ENCODE measurements at places on chromosomes 11 and 22.

DNA sequence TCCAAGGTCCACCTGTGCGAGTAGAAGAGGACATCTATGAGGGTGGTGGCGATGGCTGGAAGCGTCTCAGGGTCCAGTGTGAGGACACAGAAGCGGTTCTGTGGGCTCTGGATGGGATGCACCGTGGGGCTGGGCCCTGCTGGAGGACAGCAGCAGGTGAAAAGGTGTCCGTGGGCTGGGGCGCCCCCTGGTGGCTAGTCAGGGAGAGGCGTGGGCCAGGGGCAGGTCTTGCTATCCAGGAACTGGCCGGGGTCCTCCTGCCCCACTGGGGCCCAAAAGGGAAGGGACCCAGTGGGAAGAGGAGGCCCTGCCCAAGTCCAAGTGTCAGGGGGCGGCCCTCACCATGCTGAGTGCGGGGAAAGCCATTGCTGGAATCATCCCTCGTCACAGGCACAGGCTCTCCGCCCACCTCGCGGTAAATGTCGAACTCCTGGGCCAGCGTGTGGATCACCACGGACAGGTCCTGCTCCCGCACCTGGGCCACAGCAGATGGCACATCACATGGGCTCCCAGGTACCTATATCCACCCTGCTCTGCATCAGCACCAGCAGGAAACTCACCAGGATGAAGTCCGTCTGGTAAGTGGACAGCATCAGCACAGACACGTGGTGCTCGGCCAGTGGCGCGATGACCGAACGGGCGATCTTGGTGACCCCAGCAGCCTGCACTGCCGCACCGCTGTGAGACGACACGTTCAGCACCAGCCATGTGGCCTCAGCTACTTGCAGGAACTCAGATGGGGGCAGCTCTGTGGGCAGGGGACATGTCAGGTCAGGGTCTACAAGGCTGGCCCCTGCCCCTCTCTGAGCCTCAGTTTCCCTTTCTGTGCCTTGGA, 2.3 kb downstream of the CASTOR1 start:
- peak; percentile 68 for DNase-seq

DNA sequence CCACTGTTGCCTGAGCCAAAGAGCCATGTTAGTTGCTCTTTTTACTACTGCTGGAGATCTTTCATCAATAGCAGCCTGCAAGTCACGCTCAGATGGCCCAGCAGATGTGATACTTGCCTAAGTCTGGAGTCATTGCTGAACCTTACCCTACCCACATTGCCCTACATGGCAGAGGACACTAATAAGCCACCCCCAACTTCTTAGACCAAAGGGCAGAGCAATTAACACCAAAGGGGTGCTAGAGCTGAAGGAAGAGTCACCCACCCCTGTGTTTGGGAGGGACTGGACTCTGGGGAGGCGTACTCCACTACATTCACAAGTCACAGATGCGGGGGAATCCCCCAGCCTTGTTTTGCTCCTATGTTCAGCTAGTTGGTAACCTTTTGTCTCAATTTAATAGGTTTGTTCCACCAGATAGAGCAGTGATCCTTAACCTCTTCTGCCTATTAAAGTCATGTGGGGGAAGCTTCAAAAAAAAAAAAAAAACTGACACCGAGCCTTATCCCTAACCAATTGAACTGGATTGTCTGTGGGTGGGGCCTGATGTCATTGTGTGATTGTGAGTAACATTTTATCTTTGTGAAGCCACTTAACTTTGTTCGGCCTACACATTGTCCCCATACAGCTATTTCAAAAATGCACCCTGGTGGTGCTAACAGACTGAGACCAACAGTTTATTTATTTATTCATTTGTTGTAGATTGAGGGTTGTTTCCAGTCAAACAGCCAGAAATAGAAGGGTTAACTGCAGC, 13.1 kb downstream of the ADM start:
- no peak for DNase-seq

DNA sequence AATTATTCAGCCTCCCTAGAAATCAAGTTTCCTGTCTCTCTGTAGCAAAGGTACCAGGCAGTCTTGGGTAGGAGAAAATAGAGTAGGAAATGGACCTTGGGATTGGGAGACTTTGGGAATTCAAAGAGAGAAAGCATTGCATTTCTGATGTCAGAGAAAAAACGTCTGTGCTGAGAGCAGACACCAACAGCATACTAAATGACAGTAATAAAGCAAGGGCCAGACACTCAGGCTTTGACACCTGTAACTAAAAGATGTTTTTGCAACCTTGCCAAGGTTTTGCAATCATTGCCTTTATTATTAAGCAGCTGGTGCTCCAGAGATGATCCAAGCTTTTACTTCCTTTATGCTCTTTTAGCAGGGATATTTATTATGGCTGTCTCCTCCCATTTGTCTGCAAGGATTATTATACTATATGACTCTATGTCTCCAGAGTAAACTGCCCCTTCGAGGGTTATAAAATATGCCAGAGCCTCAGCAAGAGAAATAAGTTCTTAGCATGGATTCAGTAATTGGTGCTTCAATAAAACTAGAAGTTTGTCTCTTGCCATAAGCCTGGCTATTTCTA, 85.2 kb upstream of the GRAMD1B start:
- DNase-seq = peak; percentile 7

DNA sequence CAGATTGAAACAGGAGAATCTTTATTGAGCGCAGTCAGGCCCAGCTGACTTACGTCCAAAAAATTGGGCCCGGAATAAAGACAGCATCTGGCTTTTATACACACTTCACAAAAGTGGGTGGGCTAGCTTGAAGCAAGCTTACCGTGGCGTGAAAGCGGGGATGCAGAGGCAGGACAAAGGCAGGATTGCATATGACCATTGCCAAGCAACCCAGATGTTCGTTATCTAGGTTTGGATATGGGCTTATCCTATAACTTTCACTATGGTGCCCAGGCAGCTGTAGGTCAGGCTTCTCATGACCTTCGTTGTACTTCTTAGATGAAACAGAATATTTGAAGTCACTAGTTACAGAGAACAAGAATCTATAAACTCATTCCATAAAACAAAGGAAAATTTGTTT, 1575.6 kb upstream of the RAG2 start:
- DNase-seq = no peak

DNA sequence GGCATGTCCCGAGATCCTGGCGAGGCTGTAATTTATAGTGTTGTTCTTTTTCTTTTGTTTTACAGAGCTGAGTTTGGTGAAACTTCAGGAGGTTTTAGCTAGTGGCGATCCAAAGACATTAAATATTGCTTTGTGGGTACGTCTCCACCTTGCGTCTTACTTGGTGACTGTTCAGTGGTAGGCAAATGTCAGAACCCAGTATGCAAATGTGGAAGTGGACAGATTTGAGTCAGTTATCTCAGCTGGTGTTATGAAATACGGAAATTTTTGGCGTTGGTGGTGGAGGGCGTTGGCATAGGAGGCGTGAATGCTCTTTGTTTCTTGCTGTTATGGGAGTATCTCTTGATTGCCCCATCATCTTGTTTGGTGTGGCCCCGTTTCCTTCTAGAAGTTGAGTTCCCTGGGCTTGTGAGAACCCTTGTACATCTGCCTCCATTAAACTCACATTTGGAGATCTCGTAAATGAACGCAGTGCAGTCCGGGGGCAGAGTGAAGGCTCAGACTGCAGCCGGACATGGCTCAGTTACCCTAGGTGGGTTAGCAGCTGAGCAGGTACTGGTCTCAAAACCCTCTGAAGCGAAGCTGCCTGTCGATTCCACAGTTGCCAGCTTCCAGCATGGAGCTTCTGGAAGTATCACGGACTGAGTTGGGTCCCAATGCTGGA, 39.9 kb downstream of the PTPRJ start:
- DNase-seq = peak; percentile 51

- DNase-seq = no peak
Observed at GRCh38 chr11:2947744-2948143, 18.5 kb upstream of the PHLDA2 start.

- DNase-seq = peak; percentile 42
Observed at GRCh38 chr22:22836635-22837034, 51.0 kb upstream of the IGLL5 start.

- no peak for DNase-seq
Observed at GRCh38 chr22:49994361-49995040, 18.1 kb downstream of the IL17REL start.

DNA sequence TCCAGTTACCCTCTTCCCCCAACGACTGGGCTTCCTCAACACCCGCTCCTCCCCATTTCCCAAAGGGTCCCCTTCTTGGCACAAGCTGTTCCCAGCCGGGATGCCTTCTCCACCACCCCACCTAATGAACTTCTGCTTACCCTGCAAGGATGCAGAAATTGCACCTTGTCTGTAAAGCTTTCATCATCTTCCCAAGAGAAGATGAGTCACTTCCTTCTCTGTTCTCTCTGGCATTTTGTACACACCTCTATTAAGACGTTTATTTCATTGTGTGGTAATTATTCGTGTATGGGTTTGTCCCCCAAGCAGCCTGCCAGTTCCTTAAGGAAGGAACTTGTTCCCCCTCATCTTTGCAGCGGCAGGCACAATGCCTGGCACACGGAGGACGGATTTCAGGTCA, 351.1 kb downstream of the CADM1 start:
- DNase-seq = peak; percentile 69

GRCh38 chr11:74949753-74950137, 679 bp downstream of the SPCS2 start:
- no peak for DNase-seq

DNA sequence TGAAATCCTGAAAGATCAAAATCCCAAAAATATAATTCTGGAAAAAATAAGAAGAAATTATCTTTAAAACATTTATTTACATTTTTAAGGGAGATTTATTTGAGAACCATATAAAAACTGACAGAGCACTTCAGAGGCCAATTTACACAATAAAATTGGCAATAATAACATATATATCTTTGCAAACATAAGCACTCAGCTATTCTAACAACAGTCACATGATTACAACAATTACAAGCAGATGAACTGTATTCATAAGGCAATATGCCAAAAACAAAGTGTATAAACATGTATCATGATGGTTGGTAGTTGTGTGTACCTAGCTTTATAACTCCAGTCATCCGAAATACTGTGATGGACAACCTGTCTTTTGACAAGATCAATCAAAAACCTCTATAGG, 17.7 kb upstream of the RASSF10 start:
- DNase-seq = no peak

DNA sequence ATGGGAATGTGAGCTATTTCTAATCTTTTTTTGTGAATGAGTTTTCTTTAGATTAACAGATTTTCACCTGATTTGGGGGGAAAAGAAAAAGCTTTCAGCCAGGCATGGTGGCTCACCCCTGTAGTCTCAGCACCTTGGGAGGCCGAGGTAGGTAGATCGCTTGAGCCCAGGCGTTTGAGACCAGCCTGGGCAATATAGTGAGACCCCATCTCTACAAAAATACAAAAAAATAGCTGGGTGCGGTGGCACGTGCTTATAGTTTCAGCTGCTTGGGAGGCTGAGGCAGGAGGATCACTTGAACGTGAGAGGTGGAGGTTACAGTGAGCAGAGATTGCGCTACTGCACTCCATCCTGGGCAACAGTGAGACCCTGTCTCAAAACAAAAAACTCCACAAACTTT, 92.2 kb downstream of the HSD17B12 start:
- no peak for DNase-seq

- no peak for DNase-seq
Observed at GRCh38 chr11:70427436-70427835, 29.1 kb downstream of the CTTN start.

DNA sequence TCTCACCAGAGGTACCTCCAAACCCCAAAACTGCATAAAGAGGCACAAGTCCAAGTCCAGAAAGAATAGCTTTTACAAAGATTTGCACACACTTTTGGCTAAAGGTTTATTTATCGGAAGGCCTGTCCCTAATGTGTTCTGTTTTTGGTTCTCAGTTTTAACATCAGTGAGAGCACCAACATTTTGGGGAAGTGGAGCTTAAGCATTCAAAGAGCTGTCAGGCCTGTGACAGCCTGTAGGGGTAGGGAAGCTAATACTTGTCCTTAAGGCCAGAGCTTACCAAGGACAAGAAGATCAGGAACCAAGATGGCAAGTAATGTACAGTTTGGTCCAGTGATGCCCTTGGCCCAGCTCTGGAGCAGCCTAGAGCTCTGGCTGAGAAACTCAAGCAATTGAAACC, 38.9 kb upstream of the SCUBE2 start:
- no peak for DNase-seq

- DNase-seq = no peak
Observed at GRCh38 chr11:97290464-97291041, 900.7 kb downstream of the JRKL start.

DNA sequence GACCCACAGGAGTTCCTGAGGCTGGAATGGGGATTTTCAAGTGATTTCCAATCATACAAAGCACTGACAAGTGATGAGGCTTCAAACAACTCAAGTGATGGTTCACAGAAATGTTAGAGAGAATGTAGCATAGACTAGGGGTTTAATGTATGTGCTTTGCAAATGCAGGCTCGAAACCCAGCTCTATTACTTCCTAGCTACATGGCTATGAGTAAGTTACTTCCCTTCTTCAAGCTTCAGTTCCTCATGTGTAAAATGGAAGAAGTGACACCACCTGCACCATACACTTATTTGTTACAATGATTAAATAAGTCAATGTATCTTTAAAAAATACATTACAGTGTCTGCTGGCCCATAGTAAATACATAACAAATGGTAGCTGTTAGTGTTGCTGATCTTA, 139.8 kb downstream of the CCDC81 start:
- no peak for DNase-seq

DNA sequence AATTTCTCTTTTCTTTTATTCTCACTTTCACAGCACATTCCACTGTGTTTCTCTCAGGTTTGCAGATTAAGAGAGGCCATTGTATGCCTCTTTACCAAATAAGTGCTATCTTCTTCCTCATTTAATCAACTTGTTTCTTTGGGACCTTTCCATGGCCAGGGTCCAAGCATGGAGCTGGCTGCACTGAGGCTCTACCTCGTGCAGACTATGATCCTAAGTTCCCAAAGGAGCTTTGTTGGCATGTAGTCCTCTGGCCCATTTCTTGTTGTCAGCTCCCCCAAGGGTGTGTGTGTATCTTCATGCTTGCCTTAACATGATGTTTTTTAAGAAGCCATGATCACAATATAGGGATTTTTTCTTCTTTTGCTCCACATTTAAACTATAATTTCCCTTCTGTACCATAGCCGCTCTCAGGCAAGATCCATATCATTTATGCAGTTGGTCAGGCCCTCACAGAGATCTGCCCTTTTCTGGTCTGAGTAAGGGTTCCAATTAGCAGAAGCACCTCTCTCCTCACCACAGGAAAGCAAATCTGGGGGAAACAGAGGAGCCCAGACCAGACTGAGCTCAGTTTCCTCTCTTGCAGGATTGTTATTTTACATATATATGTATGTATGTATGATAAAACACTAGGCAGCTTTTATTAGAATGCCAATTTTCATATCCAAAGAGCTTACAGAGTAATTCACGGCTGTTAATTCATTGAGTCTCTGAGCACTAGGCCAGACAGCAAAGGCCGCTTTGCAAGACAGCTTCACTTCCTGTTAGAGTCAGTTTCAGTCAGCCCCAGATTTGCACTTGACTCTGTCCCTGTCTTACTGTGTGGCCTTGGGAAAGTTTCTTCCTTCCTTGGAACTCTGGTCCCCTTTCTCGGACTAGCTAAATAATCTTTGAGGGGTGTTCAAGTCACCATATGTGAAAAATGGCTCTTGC, 34.3 kb downstream of the CYB5R2 start:
- DNase-seq = no peak
